Transverse colon (tissue), 4 donors: ENCODE measurements at places on chromosomes 1 and 21. TPM values are rescaled to one million over a fixed set of nuclear protein-coding genes. Genes with fewer than 3 reads are reported as not detected.

DNA sequence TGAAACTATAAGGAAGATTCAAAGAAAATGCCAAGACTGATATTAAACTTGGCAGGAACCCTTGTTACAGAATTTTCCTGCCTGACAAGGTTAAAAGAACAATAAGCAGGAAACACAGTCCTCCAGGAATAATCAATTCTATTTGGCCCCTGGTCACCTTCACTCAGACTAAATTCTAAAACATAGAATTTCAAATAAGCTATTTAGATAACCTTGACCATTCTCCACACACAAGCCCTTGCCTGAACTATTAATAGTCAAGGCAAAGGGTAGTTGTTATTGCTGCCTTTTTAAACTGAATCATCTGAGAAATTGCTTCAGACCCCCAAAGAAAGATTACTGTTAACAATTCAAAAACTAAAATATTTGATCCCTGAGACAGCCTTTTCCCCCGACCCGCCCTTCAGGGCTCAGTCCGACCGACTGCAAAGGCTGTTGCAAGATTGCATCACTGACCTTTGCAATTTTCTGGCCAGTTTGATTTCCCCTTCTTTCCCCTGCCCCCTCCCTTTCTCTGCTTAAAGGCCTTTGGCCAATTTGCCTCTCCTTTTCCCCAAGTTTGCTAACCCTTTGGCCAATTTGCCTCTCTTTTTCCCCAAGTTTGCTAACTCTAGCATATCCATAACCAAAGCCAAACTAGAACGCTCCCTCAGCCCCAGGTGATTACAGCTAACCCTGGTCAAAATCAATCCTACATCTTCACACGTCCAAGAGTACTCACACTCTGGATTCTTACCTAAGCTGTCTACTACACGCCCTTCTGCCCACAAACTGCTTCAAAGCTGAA is 1.4 kb upstream of the G0S2 start:
- no peak overlapping the region for H3K27ac ChIP-seq
- H3K4me3 ChIP-seq, result no peak overlapping the region
- peaks cover 25% of the 10 kb centered on the region for H3K4me1 ChIP-seq
- H3K36me3 ChIP-seq, result no peaks in the 10 kb centered on the region
- no peaks in the 10 kb centered on the region for H3K27me3 ChIP-seq

DPYD gene
- total RNA-seq, result 20.9 TPM

GRCh38 chr21:32604464-32604863 is 7.7 kb downstream of the CFAP298 start:
- DNase-seq, result no peak
- H3K4me1 ChIP-seq, result no peaks in the 10 kb centered on the region
- H3K36me3 ChIP-seq, result no peaks in the 10 kb centered on the region
- H3K4me3 ChIP-seq, result no peak overlapping the region
- no peaks in the 10 kb centered on the region for H3K27me3 ChIP-seq
- H3K27ac ChIP-seq, result no peak overlapping the region

DNA sequence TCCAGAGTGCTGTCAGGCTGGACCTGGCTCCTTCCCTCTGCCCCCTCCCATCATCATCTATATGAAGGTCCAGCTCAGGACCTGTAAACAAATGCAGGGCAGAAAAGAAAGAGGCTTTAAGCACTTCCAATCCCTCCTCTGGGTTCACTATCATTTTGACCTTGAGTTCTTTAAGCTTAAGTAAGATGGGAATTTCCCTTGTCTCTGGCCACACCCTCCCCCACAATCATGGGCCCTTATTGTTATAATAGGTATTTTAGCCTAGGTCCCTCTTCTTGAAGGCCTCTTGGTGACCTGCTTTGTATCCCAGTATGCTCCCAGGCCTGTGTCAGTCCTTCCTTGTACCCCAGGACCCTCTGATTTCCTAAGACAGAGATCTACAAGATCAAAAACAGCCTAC is 45.1 kb upstream of the EPS15 start:
- no peak overlapping the region for H3K27ac ChIP-seq
- H3K4me3 ChIP-seq, result no peak overlapping the region
- H3K4me1 ChIP-seq, result peaks cover 17% of the 10 kb centered on the region
- H3K27me3 ChIP-seq, result no peaks in the 10 kb centered on the region

DNA sequence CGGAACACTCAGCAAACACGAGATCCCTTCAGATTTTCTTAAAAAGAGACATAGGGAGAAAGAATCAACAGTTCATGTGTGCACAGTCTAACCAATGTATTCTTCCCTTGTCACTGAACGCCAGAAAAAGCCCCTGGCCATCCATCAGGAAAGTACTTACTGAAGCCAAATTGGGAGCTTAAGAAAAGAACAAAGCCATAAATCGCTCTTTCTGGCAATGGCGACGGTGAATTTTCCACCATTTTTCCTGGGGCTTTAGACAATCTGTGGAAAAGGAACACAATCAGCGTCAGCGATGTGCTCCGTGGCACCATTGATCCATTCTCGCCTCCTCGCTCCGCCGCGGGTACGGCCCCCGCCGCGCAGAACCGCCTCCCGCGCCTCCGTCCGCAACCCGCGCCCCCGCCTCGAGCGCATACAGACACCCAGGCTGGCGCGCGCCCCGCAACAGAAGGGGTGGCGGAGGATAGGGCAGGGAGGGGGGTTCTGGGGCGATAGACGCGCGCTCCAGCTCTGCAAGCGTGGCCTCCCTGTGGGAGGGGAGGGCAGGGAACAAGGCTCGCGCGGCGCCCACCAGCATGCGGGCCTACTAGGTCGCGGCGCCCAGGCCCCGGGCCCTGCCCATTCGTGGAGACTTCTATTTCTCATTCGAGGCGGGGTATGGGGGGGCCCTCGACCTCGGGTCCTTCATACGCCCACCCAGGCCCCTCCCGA is 440 bp downstream of the PIGP start:
- H3K27me3 ChIP-seq, result no peaks in the 10 kb centered on the region
- peak; percentile 11 for DNase-seq
- H3K27ac ChIP-seq, result peak overlapping the region; percentile 99
- H3K36me3 ChIP-seq, result no peaks in the 10 kb centered on the region

S100A7 gene
- not detected for total RNA-seq

SLC35F3 gene
- total RNA-seq, result not detected

KRTAP25-1 gene
- total RNA-seq, result not detected

FYB2 gene
- 2.4 TPM for total RNA-seq

- DNase-seq, result no peak
- peaks cover 10% of the 10 kb centered on the region for H3K4me1 ChIP-seq
- no peak overlapping the region for H3K4me3 ChIP-seq
- H3K27ac ChIP-seq, result no peak overlapping the region
- no peaks in the 10 kb centered on the region for H3K27me3 ChIP-seq
- peaks cover 8% of the 10 kb centered on the region for H3K36me3 ChIP-seq
Measured at GRCh38 chr1:28516518-28516956, 10.7 kb downstream of the RCC1 start.

DNA sequence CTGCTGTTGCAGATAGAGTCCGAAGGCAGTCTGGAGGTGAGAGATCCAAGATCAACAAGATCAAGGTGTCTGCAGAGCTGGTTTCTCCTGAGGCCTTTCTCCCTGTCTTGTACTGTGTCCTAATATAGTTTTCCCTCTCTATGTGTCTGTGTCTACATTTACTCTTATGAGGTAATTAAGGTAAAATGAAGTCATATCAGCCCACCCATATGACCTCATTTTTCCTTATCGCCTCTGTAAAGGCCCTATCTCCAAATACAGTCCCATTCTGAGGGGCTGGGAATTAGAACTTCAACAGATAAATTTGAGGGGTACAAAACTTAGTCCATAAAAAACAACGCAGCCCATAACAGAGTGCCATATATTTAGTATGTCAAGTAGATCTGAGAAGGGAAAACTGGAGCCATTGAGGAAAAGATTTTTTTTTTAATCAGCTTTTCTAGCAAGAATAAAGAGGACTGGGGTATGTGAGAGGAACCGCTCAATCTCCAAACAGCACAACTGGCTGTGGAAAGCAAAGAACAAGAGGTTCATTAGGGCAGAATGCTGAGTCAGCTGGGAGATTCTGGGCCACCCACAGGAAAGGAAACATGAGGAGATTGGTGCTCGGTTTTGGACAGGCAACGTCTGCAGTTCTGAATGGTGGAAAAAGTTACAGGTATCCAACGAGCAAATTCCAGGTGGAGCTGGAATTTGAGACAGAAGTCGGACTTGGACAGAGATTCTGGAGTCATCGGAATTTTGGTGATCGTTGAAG is 65.7 kb downstream of the MAP3K21 start:
- H3K4me1 ChIP-seq, result no peaks in the 10 kb centered on the region
- H3K36me3 ChIP-seq, result no peaks in the 10 kb centered on the region
- H3K27ac ChIP-seq, result no peak overlapping the region
- peaks cover 13% of the 10 kb centered on the region for H3K27me3 ChIP-seq

DNA sequence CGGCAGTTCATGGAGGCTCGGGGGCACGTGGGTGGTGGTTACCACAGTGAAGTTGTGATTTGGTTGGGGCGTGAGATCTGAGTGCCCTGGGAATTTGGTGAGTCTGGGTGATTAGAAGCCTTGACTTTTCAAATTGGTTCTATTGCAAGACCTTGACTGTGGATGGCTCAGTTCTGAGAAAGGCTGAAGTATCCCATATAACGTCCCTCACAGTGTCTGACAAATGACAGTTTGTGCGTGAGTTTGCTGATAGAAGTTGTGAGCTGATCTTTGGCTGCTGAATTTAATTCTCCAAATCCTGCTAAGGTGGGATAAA is 549 bp downstream of the MSH4 start:
- H3K27me3 ChIP-seq, result no peaks in the 10 kb centered on the region
- no peaks in the 10 kb centered on the region for H3K4me1 ChIP-seq
- no peak for DNase-seq
- H3K4me3 ChIP-seq, result no peak overlapping the region

MPZ gene
- total RNA-seq, result 3.0 TPM

GJA8 gene
- not detected for total RNA-seq

METTL25B gene
- 39.3 TPM for total RNA-seq

- H3K4me1 ChIP-seq, result peaks cover 7% of the 10 kb centered on the region
- no peaks in the 10 kb centered on the region for H3K27me3 ChIP-seq
- no peaks in the 10 kb centered on the region for H3K36me3 ChIP-seq
- no peak overlapping the region for H3K4me3 ChIP-seq
- H3K27ac ChIP-seq, result no peak overlapping the region
- DNase-seq, result no peak
Measured at GRCh38 chr1:31843506-31843905, 27.7 kb upstream of the SPOCD1 start.
